Ascending aorta (tissue), 2 donors: ENCODE measurements at places on chromosomes 2 and 18. TPM values are rescaled to one million over a fixed set of nuclear protein-coding genes. Genes with fewer than 3 reads are reported as not detected.

Gene MAB21L4
- not detected for total RNA-seq

Gene TBC1D8
- 17.8 TPM for total RNA-seq

Gene PSMG2
- total RNA-seq = 52.2 TPM

Gene TCF23
- total RNA-seq = not detected

Gene MARCHF4
- total RNA-seq = not detected

DNA sequence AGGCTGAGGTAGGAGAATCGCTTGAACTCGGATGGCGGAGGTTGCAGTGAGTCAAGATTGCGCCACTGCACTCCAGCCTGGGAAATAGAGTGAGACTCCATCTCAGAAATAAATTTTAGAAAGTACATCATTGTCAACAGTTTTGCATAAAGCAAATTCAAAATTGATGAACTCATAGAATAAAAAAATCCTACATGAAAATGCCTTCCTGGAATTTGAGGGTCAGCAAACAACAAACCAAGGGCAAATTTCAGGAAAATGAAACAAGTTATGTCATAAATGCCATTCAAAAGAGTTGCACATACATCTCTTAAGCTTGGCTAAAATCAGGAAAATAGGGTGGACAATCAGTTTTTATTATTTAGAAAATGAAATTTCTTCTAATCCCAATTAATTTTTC, 45.1 kb downstream of the COL5A2 start:
- H3K36me3 ChIP-seq = no peaks in the 10 kb centered on the region
- H3K4me1 ChIP-seq = no peaks in the 10 kb centered on the region
- H3K27me3 ChIP-seq = no peaks in the 10 kb centered on the region
- no peak overlapping the region for H3K27ac ChIP-seq

DNA sequence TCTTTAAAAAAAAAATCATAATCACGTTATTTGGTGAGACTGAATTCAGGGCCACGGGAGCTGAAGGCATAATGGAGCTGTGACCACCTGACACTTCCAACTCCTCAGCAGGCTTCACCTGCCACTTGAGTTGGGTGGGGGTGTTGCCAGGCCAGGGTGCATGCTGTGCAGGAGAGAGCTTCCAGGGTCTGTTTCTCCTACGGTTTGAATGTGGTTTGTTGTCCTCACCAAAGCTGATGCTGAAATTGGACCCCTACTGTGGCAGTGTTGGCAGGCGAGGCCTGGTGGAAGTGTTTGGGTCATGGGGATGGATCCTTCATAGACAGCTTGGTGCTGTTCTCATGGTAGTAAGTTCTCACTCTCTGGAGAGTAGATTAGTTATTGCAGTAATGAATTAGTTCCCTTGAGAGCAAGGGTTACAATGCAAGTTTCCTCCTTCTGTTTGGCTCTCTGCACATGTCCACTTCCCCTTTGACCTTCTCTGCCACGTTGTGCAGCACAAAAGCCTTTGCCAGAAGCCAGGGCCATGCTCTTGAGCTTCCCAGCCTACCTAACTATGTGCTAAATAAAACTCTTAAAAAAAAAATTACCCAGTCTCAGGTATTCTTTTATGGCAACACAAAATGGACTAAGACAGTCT, 38.3 kb upstream of the ANKRD44 start:
- H3K27ac ChIP-seq = no peak overlapping the region
- no peak for DNase-seq
- no peak overlapping the region for H3K4me3 ChIP-seq
- H3K4me1 ChIP-seq = no peaks in the 10 kb centered on the region
- no peaks in the 10 kb centered on the region for H3K36me3 ChIP-seq

GRCh38 chr2:96554293-96555145, 18.0 kb downstream of the ARID5A start:
- H3K27ac ChIP-seq = peak overlapping the region; percentile 20
- peak overlapping the region; percentile 43 for H3K4me3 ChIP-seq
- H3K36me3 ChIP-seq = peaks cover 30% of the 10 kb centered on the region
- H3K4me1 ChIP-seq = no peaks in the 10 kb centered on the region
- no peaks in the 10 kb centered on the region for H3K27me3 ChIP-seq

DNA sequence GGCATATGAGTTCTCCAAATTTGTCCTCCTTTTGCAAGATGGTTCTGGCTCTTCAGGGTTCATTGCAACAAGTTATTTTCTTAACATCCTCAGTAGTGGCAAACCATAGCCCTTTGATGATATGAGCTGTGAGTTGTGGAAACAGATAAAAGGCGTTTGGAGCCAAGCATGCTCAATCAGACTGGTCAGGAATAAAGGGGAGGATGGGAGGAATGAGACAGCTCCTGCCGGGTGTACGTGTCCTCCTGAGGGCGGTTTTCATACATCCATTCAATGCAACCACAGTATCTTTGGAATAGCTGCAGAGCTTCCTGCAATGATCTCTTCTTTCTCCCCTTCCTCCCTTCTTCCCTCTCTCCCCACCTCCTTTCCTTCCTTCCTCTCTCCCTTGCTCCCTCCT, 245.8 kb downstream of the GLI2 start:
- H3K4me3 ChIP-seq = no peak overlapping the region
- H3K36me3 ChIP-seq = peaks cover 18% of the 10 kb centered on the region
- H3K27me3 ChIP-seq = no peaks in the 10 kb centered on the region
- H3K27ac ChIP-seq = no peak overlapping the region
- no peaks in the 10 kb centered on the region for H3K4me1 ChIP-seq

DNA sequence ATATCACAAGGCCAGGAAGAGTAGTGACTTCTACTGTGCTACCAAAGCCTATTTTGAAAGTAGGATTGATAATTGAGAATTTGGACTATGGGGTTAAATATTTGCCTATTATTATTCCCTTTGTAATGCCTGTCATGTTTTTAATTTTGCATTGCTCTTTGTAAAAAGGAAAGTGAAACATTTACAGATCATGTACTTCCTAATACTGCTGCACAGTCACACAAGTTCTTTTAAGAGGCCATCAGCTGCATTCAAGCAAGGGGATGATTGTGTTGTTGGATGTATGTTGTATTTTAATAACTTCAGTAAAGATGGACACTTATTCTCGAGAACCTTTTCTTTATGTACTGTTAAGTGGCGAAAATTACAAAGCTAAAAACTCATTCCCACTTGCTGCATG, 70.1 kb downstream of the PLEKHA3 start:
- H3K36me3 ChIP-seq = peaks cover 53% of the 10 kb centered on the region
- no peaks in the 10 kb centered on the region for H3K27me3 ChIP-seq
- no peak overlapping the region for H3K4me3 ChIP-seq
- no peak overlapping the region for H3K27ac ChIP-seq
- no peaks in the 10 kb centered on the region for H3K4me1 ChIP-seq

DNA sequence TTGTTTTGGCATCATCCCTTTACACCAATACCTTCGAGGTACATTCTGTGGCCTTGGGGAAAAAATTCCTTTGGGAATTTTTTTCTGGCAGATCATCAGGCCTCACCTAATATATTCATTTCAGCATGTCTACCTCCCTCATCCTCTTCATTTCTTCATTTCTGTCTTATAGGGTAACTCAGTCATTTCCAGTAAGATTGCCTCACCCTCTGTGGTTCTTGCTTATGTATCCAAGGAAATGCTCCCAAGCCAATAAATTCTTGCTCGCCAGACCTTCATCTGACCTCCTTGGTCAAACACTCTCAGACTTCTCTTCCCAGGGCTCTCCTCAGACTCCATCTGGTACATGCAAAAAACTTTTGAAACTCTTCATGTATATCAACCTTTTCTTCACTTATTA, 265.6 kb downstream of the TMX3 start:
- no peaks in the 10 kb centered on the region for H3K36me3 ChIP-seq
- no peak for DNase-seq
- H3K4me1 ChIP-seq = no peaks in the 10 kb centered on the region
- no peak overlapping the region for H3K27ac ChIP-seq
- no peak overlapping the region for H3K4me3 ChIP-seq
- no peaks in the 10 kb centered on the region for H3K27me3 ChIP-seq

DNA sequence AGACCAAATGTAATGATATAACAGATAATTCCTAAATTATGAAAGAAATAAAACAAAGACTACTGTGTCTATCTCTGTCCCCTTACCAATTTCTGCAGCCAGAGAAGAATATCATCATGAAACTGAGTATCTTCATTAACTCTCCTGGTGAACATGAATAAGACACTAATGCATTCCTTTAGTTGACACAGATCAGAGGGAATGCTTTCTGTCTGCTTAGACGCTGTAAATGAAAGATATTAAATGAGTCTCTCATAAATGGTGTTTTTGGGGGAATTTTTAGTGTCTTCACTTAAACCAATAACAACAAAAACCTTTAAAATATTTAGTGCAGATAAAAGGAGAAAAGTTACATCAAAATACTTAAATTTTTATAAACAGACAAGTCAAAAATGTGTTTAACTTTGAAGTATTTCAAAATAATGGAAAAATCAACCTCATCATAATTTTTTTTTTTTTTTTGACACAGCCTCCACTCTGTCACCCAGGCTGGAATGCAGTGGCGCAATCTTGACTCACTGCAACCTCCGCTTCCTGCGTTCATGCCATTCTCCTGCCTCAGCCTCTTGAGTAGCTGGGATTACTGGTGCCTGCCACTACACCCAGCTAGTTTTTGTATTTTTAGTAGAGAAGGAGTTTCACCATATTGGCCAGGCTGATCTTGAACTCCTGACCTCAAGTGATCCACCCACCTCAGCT, 16.0 kb downstream of the EPG5 start:
- peaks cover 95% of the 10 kb centered on the region for H3K36me3 ChIP-seq
- H3K27me3 ChIP-seq = no peaks in the 10 kb centered on the region
- no peak overlapping the region for H3K27ac ChIP-seq
- no peak overlapping the region for H3K4me3 ChIP-seq

GRCh38 chr2:236712961-236713673, 143.5 kb downstream of the ACKR3 start:
- H3K4me3 ChIP-seq = no peak overlapping the region
- peaks cover 8% of the 10 kb centered on the region for H3K4me1 ChIP-seq
- DNase-seq = no peak
- H3K36me3 ChIP-seq = no peaks in the 10 kb centered on the region
- H3K27ac ChIP-seq = no peak overlapping the region
- no peaks in the 10 kb centered on the region for H3K27me3 ChIP-seq

DNA sequence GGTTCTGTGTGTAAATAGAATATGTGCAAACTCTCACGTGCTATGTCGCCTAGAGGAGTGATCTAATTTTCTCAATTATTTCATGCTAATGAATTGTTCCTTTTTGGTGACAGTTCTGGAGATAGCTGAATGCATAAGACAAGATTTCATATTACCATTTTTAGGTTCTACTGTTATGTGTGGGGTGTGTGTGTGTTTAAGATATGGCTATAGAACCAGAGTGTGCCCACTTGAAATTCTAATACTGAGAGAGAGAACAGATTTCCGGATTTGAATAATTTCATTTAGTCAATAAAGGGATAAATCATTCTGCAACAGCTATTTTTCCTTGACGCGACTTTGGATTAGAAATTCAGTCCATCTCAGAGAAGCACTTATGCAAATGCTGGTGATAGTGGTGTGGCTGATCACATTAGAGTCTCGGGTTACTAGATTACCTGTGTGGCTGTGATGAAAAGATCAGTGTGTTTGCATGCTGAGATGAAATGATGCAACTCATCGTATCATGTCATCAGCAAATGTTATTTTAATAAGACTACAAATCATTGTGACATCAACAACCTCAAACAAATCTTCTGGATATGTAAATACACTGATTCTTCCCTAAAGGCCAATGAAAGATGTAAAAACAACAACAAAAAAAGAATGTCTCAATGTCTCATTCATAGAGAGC, 415.9 kb downstream of the EPHA4 start:
- no peaks in the 10 kb centered on the region for H3K4me1 ChIP-seq
- DNase-seq = no peak

GRCh38 chr2:122799391-122799790, 1043.9 kb downstream of the TSN start:
- no peak overlapping the region for H3K27ac ChIP-seq
- H3K36me3 ChIP-seq = no peaks in the 10 kb centered on the region
- no peaks in the 10 kb centered on the region for H3K4me1 ChIP-seq
- H3K27me3 ChIP-seq = no peaks in the 10 kb centered on the region
- no peak overlapping the region for H3K4me3 ChIP-seq
- DNase-seq = no peak

DNA sequence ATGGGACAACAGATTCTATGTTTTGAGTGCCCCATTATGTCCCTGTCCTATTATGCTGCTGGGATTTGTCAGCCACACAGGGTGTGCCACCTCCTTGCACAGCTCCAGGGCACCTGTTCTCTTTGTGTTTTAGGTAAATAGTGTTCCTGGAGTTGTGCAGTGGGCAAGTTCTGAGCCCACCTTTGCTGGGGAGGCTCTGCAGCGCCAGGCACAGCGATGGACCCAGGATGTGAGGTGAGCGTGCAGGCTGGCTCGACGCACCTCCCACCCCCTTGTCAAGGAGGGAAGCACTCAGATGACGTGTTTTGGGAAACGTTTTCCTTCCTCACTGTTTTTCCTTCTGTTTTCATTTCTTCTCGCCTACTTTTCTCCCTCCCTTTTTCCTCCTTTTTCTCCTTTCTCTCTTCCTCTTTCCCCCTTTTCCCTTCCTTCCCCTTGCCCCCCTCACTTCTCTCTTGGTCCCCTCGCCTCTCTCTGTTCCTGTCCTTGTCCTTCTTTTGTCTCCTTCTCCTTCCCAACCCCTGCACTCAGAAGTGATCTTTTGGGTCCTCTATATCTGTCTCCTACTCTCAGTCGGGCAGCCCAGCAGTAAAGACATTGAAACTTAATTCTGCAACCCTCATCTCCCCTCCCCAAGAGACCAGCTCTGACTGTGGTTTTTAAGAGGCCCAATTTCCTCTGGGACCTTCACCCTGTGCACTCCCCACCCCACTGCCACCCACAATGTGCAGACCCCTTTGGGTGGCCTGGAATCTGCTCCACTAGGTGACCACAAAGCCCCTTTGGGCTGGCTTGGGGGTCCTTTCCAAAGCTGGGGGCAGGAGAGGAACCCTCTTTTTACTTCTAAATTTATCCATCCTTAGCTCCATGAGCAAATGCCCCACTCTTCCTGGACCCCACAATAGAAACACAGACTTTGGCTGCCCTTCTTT, 104.0 kb downstream of the MCFD2 start:
- peaks cover 15% of the 10 kb centered on the region for H3K4me1 ChIP-seq
- no peak overlapping the region for H3K4me3 ChIP-seq
- DNase-seq = no peak
- H3K27me3 ChIP-seq = no peaks in the 10 kb centered on the region
- H3K36me3 ChIP-seq = no peaks in the 10 kb centered on the region
- H3K27ac ChIP-seq = peak overlapping the region; percentile 48

DNA sequence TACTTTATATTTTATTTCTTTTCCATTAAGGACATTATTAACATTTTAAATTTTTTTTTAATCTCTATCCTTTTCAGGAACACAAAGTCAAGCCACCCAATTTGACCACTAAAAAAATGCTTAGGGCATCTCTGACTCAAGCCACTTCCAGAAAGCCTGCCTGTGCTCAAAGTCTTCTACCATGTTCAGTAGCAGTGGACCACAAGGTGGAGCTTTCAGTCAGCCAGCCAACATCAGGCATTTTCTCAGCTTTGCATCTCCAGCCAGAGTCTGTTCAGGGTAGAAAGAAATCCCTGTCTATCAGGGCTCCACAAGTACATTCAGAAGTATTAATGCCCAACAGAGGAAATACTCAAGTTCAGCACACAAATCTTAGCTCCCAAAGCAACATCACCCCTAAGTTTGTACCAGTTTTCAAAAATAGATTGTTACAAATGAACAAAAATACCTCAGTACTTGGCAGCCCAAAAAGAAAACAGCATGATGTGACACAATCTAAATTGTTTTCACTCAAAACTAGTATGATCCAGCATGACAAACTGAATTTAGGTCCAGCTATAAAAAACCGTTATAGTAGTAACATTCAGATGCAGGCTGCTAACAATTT, 37.6 kb downstream of the C18orf63 start:
- no peaks in the 10 kb centered on the region for H3K27me3 ChIP-seq
- peaks cover 3% of the 10 kb centered on the region for H3K4me1 ChIP-seq
- H3K4me3 ChIP-seq = no peak overlapping the region
- DNase-seq = no peak
- H3K27ac ChIP-seq = peak overlapping the region; percentile 35

GRCh38 chr2:135949451-135950234, 35.8 kb downstream of the DARS1 start:
- no peaks in the 10 kb centered on the region for H3K4me1 ChIP-seq
- H3K36me3 ChIP-seq = no peaks in the 10 kb centered on the region
- no peak overlapping the region for H3K27ac ChIP-seq
- no peak for DNase-seq
